ENCODE measurements at places on chromosomes 4 and X.

DNA sequence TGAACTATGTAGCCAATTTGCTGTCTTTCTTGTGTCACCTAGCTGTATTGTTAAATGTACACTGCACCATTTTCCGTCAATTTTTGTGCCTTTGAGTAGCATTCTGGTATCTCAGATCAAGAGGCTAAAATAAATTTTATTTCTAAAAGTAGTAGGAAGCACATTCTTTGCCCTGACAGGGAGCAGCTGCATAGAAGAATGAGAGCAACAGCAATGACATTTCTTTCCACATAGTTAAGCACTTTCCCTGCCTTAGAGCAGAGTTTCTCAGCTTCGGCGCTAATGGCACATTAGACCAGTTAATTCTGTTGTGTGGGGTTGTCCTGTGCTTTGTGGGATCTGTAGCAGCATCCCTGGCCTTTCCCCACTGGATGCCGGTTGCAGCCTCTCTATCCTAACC, 173.9 kb downstream of the CHIC2 start:
- no peak for DNase-seq

DNA sequence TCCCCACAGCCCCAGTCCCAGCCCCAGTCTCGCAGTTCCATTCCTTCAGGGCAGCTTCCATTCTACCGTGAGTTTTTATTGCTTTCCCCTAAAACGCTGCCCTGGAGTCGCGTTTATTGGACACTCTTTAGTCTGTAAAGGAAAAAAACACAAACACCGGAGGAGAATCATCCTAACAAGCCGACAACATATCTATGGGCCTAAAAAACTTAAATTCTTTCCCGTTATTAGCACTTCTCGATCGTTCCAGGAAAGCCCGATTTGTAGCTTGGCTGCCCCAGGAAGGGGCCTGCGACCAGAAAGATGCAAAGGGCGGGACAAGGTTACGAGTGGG, 178.5 kb downstream of the CBR4 start:
- no peak for DNase-seq

GRCh38 chr4:179110356-179110755, 1668.1 kb upstream of the AGA start:
- no peak for DNase-seq

DNA sequence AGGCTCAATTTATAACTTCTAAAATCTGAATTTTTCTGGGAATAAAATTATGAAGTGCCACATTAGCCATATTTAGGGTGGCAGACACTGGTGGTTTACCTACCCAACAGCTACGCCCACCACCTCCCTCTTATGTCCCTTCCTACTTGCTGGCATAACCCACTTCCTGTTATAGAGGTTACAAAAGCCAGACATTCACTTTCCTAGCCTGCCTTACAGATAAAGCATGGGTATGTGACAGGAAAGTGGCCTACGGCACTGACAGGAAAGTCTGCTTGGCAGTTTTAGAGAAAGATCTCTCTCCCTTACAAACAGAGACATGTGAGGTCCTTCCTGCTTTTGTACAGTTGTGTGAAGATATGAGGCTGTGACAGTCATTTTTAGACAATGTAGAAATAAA, 12.4 kb downstream of the DDX53 start:
- no peak for DNase-seq

DNA sequence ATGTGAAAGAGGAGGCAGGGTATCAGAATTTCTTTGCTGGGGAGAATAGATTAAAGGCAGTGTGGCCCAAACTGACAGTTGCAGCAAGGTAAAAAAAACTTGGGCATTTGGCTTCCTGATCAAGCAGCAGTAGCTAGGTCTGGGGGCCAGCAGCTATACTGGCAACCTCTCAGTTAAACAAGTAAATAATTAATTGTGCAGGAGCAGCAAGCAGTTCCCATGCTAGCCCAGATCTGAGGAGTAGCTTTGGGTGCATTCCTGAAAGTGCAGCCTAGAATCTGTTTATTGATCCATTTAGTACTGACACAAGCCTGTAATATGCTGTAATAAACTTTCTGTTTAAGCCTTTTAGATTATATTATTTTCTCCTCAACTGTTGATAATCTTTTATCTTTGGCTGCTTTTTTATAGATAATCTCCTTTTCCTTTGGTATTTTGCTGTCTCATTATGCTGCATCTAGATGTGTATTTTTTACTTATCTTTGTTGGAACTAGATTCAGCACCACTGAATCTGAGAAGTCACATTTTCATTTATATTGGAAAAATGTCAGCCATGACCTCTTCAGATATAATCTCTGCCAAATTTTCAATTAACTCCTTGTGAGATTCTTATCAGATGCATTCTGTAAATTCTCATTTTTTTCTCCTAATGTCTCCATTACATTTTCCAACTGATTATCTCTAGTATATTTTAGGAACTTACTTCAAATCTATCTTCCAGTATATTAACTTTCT, 276.3 kb downstream of the STPG2 start:
- DNase-seq, result no peak

- DNase-seq, result no peak
These were observed 45.5 kb upstream of the XIAP start for GRCh38 chrX:123814343-123814742.

GRCh38 chr4:130249002-130249401, 1153.0 kb downstream of the C4orf33 start:
- DNase-seq, result no peak

DNA sequence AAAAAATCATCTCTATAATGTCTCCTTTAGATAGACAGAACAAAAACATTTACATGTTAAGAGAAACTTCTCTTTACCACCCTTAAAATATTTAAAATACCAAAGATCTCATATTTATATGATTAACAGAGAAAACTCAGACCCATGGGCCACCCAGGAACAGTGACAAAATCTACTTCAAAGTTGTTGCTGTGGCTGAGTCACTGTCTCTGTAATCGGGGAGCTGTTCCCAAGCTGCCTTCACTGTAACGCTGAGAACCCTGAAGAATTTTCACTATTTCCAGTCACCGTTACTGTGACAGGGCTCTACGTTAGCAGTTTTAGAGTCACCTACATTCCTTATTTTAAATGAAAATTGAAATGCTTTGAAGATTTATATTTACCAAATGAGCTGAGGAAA, 9.0 kb upstream of the DAPP1 start:
- no peak for DNase-seq

DNA sequence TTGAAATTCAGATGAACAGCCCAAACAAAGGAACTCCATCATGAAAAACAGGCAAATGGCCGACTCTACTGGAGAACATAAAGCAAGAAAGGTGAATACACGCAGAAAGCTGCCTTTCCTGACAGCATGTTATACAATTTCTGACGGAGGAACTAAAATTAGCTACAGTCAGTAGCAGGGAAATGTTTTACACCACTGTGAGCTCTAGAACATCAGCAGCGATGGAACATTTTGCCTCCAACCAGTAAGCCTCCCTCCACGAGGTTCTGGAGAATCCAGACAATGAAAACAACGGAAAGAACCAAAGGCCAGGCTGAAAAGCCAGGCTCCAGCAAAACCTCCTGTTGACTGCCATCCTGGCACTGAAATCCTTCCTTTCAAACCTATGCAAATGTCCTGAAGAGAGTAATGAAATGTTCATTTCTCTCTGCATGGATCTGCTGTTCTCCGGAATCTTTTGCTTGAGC, 78.9 kb downstream of the IRF2 start:
- no peak for DNase-seq

DNA sequence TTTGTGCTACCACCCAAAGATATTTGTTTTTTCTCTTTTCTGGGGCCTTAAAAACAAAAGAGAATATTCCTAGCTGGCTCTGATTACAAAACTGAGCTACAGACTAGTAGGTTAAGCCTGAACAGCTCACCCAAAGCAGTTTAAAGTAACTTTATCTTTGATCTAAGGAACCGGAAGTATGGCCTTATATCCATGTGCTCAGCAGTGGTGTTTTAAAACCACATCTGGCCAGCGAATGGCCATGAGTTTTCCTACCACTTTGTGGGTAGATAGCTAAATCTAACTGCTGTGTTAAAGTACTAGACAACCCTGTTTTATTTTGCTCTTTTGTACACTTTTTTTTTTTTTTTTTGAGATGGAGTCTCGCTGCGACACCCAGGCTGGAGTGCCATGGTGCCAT, 24.6 kb downstream of the ADGRG4 start:
- no peak for DNase-seq

DNA sequence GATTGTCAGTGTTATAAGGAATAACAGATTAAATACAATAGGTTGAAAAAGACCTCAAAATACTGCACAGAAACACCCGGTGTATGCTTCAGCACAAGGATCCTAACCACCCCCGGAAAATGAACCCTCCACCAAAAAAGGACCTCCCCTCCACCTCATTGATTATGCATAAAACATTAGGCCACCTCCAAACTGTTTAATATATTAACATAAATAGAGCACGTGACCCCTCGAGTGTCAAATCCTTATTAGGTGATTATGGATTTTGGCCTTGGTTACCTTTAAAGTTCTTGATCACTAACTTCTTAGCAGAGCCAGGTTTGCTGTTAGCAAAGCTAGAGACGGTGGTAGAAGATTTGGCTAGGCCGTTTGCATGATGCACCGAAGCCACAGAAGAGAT, 958 bp downstream of the CUL4B start:
- no peak for DNase-seq

- DNase-seq, result no peak
These were observed 40.6 kb upstream of the ADGRG2 start for GRCh38 chrX:19162851-19163250.

- DNase-seq, result no peak
These were observed 106.6 kb upstream of the NAP1L5 start for GRCh38 chr4:88804234-88804633.

Measured in hindlimb muscle (tissue), 1 donor.